ENCODE measurements at places on chromosomes 6 and 20.
A peak's percentile ranks its signal among the peaks of the same experiment; 100 is the strongest.

GRCh38 chr20:17969884-17970409, 1.1 kb downstream of the MGME1 start:
- no peak for DNase-seq

DNA sequence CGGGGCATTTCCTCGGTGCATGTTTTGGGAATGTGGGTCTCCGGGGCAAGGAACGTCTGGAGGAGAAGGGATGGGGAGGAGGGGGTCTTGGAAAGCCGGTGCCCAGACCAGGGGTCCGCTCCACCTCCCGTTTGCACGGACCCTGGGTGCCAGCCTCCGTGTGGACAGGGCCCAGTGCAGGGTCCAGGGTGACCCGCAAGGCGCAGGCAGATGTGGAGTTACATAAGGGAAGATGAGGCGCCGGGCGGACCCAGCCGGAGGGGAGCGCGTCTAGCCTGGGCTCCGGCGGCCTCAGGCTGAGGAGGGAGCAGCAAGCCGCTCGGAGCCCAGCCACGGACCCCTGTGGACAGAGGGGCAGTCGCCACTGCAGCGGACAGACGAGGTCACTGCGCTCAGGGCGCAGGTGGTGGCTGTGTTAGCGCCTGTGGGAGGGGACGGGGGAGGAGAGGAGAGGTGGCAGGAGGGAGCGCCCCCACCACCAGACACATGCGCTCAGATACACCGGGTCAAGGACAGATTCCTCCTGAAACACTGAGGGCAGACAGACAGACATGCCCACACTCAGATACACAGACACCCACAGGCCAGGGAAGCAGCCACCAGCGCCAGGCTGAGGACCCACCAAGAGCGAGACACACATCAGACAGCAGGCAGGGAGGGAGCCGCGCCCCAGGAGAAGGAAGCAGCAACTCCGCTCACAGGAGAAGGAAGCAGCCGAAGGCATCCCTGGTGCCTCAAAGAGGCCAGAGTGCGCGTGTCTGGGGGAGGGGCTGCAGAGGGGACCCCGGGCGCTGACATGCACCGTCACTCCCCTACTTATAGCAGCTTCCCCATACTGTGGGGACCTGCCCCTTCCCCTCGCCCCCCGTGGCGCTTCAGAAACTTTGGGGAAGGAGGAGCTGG, 839 bp upstream of the HRH3 start:
- DNase-seq: no peak

- DNase-seq: no peak
These were observed 176.1 kb upstream of the CEP162 start for GRCh38 chr6:84403545-84403944.

- no peak for DNase-seq
These were observed 15.1 kb downstream of the PDSS2 start for GRCh38 chr6:107444277-107444676.

DNA sequence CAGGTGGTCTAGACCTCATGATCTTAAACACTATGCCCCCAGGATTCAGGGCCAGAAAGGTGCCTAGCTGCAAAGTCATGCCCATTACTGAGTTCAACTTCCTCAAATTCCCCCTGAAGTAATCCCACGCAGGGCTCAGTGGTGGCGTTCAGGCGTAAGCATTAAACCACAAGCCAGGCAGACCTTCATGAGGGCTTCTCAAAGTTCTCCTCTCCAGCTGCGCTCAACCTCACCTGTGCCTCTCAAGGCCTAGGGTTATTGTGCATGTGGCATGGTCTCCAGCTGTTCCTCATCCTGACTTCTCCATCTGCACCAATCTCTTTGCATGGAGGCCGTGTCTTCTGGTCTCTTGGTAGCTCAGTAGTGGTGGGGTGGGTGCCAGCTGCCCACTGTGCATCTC, 113.6 kb downstream of the TSHZ2 start:
- DNase-seq: no peak

GRCh38 chr20:12112089-12112474, 194.4 kb downstream of the BTBD3 start:
- no peak for DNase-seq

GRCh38 chr6:110395221-110395620, 20.2 kb downstream of the DDO start:
- DNase-seq: no peak

DNA sequence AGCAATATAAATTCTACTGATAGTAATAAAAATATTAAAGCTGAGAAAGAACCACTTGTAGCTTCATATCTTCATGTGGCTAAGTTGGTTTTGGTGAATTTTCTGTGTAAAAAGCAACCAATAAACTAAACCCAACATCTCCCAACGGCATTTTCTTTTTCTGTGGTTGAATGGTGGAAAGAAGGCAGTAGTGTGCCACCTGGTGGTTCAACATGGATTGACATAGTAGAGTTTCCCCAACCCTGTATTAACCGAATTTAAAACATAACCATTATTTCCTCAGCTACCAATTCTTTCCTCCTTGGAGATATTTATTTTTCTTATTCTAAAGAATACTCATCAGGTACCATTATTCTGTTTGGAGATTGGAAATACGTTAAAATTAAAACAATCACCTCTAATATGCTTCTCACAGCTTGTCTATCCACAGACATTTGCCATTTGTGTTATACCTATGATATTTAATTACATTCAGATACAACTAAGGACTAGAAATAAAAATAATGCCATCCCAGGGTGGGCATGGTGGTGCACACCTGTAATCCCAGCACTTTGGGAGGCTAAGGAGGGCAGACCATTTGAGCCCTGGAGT, 117.1 kb upstream of the EEF1E1 start:
- DNase-seq: no peak

DNA sequence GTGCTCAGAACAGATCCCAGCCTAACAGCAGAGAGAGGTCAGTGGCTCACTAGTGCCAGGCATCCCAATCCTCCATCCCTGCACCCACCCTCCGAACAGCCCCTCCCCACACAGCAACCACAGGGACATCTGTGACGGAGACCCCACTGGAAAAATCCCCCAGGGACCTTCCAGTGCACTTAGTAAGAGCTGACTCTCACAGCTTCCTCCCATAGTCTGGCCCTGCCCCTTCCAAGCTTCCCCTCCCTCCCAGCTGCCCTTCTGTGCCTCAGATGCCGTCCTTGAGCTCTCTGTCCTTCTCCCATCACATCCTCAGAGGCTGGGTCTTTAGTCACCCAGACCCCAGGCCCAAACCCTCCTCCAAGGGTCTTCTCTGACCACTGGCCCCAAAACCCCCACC, 9.7 kb upstream of the THBS2 start:
- no peak for DNase-seq

- DNase-seq: no peak
These were observed 93.4 kb upstream of the NHSL1 start for GRCh38 chr6:138592749-138593123.

- DNase-seq: no peak
These were observed 149.1 kb downstream of the KCNQ5 start for GRCh38 chr6:72770959-72771358.

GRCh38 chr6:3195695-3196497, 31.6 kb downstream of the TUBB2B start:
- no peak for DNase-seq

GRCh38 chr6:128491610-128492206, 28.7 kb downstream of the PTPRK start:
- no peak for DNase-seq

GRCh38 chr6:12356431-12356830, 66.3 kb downstream of the EDN1 start:
- DNase-seq: no peak

GRCh38 chr6:44268095-44268628, 2.1 kb upstream of the TMEM151B start:
- DNase-seq: no peak

- DNase-seq: no peak
These were observed 354.2 kb downstream of the GRIK2 start for GRCh38 chr6:101747716-101748115.

DNA sequence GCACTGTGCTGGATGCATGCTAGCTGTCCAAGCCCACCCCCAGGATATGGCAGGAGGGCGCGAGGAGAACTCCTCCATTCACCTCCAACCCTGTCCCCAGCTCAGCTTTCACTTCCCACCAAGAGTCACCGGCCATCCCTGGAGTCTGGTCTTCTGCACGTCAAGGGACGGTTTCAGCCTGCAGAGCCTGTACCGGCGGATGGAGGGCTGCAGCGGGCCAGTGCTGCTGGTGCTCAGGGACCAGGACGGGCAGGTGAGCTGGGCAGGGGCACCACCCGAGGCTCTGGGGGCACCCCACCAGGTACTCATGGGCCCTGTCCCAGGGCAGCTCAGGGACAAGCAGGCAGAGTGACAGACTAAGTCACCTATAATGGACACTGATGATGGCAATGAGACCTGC, 3.0 kb downstream of the TLDC2 start:
- no peak for DNase-seq

GRCh38 chr6:150659046-150659763, 59.5 kb downstream of the PLEKHG1 start:
- DNase-seq: peak; percentile 8

DNA sequence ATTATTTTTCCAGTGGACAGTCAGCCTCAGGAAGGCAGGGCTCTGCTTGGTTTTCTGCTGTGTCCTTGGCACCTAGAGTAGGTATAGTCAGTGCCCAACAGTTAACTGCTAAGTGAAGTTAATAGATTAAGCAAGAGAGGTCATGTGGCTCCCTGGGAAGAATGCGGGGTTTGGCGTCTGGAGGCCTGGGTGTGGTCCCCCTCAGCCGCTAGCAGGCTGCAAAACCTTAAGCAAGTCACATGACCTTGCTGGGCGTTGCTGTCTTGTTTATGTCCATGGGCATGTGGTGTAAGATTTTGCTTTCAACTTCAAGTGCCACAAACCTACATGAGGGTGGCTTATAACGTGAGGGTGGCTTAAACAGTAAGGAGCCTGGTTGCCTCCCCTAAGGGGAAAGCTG, 75.5 kb upstream of the SCP2D1 start:
- DNase-seq: no peak

- DNase-seq: no peak
These were observed 18.7 kb downstream of the TFEB start for GRCh38 chr6:41716516-41717391.

GRCh38 chr6:38319256-38320212, 320.2 kb downstream of the BTBD9 start:
- no peak for DNase-seq

- DNase-seq: no peak
These were observed 225.9 kb upstream of the CDH4 start for GRCh38 chr20:61026173-61026572.

GRCh38 chr20:9110916-9111432, 42.1 kb downstream of the PLCB4 start:
- DNase-seq: no peak

DNA sequence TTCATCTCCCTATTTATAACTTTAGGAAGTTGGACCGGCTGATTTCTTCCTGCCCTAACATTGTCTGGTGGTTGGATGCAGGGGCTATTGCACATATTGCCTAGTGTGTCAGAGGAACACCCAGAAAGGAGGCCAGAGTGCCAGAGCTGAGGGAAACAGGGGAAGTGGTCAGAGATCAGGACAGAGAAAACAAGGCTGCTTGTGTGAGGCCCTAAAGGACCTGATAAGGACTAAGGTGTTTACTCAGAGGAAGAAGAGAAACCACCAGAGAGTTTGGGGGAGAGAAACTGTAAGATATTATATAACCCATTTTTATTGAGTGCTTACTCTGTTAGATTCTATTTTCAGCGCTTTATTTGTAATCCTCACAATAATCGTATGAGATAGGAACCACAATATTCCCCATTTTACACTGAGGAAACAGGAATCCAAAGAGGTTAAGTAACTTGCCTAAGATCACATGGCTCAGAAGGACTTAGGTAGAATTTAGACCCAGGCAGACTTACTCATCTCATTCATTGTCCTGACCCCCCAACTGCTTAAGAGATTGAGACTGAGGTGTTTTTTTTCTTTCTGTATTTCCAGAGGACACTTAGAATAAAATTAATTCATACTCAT, 54.0 kb upstream of the REV3L start:
- no peak for DNase-seq

DNA sequence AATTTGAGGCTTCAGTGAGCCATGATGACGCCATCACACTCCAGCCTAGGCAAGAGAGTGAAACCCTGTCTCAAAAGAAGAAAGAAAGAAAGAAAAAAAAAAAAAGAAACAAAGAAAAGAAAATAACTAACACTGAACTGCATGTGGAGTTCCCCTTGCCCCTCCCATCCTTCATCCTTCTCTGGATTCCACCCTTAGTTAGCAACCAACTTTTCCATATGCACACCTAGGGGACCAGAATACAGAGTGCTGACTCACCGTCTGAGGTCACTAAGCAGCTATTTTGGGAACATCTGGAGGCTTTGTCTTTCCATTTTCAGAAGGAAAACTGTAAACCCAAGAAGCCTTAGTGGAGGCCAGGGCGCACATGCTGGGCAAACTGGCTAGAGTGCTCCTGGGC, 257.4 kb downstream of the MAFB start:
- no peak for DNase-seq

- no peak for DNase-seq
These were observed 79.6 kb downstream of the CEP57L1 start for GRCh38 chr6:109174916-109175315.

GRCh38 chr20:31967830-31968249, at the start of gene XKR7:
Gene XKR7, plus strand, starts transcription at chr20:31968151. Its CDS starts 25 bp downstream, at chr20:31968176.
- no peak for DNase-seq

DNA sequence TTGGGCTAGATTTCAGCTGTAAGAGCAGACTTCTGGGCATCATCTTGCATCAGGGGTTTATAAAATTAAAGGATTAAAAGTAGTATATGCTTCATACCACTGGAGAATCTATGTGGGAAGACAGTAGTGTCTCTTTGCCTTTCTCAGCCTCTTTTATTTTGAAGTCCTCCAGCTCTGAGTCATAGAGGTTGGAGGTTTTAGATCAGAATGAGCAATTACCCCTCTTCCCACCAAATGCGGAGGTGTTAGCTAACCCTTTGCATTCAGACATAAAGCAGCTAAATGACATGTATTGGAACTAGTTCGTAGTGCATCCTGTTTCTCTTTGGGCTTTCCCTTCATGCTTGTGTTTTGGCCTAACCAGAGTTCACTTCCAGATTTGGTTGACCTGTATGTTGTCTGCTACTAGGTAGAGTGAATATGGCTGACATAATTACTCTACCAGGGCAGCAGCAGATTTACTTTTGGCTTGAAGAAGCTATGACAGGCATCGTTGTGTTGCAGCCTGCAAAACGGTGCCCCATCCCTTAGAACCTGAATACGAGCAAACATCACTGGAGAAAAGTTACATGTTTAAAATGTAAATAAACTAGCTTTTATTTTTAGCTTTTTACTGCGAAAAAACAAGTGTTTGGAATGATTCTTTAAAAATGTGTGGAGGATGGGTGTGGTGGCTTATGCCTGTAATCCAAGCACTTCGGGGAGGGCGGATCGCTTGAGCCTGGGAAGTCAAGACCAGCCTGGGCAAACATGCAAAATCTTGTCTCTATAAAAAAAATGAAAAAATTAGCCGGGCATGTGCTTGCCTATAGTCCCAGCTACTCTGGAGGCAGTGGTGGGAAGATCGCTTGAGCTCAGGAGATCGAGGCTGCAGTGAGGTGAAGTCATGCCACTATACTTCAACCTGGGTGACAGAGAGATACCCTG, 82.2 kb downstream of the MYO6 start:
- no peak for DNase-seq

DNA sequence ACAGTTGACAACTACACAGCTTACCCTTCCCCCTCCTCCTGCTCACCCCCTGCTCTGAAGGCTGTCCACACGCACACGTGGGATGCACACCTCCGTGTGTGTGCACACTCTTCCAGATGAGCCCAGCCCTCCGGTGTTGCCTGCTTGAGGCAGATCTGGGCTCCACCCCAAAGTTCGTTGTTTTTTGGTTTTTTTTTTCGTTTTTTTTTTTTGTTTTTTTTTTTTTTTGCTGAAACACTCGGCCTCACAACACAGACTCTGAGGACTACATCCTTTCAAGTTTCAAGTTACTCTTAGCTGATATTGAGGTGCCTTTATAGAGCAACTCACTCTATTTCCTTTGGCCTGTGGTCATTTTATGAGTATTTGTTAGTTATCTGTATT, 88.2 kb downstream of the RREB1 start:
- DNase-seq: no peak

- DNase-seq: no peak
These were observed 246.3 kb downstream of the FNDC1 start for GRCh38 chr6:159415540-159415939.
